Thoracic aorta (tissue), 2 donors: ENCODE measurements at places on chromosomes 7 and 10. TPM values are rescaled to one million over a fixed set of nuclear protein-coding genes. Genes with fewer than 3 reads are reported as not detected.

DNA sequence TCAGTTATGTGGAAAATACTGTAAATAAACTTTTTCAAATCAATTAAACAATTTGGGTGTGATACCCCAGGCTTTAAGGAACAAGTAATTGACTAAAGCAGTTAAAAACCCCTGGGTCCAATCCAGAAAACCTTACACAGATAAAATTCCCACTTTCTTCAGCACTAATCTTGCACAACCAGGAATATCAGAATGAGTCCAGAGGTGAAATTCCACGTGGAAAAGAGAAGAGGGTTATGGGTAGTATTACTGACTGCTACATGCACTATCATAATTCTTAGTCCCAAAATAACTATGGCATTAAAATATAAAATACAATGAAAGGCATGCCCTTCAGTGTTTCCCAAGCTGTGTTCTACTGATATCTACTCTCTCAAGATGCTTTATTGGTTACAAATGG lies 135.7 kb upstream of the STEAP4 start:
- DNase-seq, result no peak
- H3K36me3 ChIP-seq, result no peaks in the 10 kb centered on the region
- no peaks in the 10 kb centered on the region for H3K27me3 ChIP-seq
- H3K27ac ChIP-seq, result no peak overlapping the region
- H3K4me1 ChIP-seq, result no peaks in the 10 kb centered on the region

- no peaks in the 10 kb centered on the region for H3K27me3 ChIP-seq
- no peak overlapping the region for H3K4me3 ChIP-seq
- H3K4me1 ChIP-seq, result peaks cover 3% of the 10 kb centered on the region
- H3K27ac ChIP-seq, result no peak overlapping the region
- no peaks in the 10 kb centered on the region for H3K36me3 ChIP-seq
- DNase-seq, result no peak
Measured at GRCh38 chr10:91433620-91434019, 23.5 kb downstream of the HECTD2 start.

GRCh38 chr10:65950075-65950474 lies 975.8 kb upstream of the LRRTM3 start:
- no peak for DNase-seq
- no peak overlapping the region for H3K4me3 ChIP-seq
- no peak overlapping the region for H3K27ac ChIP-seq
- no peaks in the 10 kb centered on the region for H3K36me3 ChIP-seq
- H3K27me3 ChIP-seq, result no peaks in the 10 kb centered on the region

The RARRES2 gene
- total RNA-seq, result 76.4 TPM

- no peaks in the 10 kb centered on the region for H3K27me3 ChIP-seq
- no peak for DNase-seq
- H3K4me3 ChIP-seq, result no peak overlapping the region
- no peak overlapping the region for H3K27ac ChIP-seq
- no peaks in the 10 kb centered on the region for H3K36me3 ChIP-seq
Measured at GRCh38 chr10:23081221-23081750, 14.1 kb upstream of the MSRB2 start.

DNA sequence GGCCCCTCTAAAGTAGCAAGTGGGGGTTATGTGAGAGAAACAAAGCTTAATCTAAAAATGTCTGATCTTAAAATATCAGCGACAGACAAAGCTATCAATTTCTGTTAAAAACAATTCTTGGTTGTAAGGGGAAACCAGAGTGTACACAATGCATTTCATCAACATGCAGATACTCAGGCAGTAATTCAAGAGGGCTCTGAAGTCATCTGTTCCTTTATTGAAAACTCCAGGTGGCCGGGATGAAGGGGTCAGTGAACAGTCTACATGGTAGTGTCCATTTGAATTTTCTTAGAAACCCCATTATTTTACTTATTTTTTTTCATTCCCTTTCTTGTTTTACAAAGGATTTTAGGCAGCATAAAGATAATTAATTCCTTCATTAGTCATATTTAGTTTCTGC lies 36.7 kb upstream of the BTBD16 start:
- no peak overlapping the region for H3K27ac ChIP-seq
- H3K36me3 ChIP-seq, result peaks cover 24% of the 10 kb centered on the region
- H3K4me3 ChIP-seq, result no peak overlapping the region
- H3K27me3 ChIP-seq, result no peaks in the 10 kb centered on the region

The MSMB gene
- not detected for total RNA-seq
